ENCODE measurements at places on chromosomes 11 and 22.
A peak's percentile ranks its signal among the peaks of the same experiment; 100 is the strongest.

DNA sequence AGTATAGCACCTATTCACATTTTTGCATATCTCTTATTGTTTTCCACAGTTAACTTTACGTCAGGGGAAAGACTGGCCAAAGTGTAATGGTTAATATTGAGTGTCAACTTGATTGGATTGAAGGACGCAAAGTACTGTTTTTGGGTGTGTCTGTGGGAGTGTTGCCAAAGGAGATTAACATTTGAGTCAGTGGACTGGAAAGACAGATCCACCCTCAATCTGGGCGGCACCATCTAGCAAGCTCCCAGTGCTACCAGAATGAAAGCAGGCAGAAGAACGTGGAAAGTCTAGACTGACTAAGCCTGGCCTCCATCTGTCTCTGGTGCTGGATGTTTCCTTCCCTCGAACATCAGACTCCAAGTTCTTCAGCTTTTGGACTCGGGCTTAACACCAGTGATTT, 1900.7 kb upstream of the RAG2 start:
- DNase-seq = no peak

DNA sequence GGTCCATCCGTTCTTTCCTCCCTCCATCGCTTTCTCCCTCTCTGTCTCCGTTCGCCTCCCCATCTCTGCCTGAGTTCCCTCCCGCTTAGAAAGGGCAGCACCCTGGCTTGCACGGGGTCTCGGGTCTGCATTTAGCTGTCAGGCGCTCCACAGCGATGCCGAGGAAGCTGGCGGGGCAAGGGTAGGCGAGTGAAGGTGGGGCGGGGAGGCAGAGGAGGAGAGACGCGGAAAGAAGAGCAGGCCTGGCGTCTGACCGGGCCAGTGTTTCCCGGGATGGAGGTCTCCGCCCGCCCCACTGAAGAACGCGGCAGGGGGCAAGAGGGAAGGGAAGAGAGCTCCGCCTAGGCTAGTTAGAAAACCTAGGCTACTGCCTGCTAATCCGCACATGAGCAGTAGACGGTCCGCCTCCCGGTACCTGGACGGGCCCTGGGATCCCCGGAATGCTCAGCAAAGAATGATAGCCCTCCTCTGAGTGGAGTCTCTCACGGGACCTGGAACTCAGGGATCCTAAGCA, 3922.5 kb upstream of the OR11H1 start:
- no peak for DNase-seq

- no peak for DNase-seq
Measured at GRCh38 chr11:127993788-127994187, 593.6 kb downstream of the ETS1 start.

DNA sequence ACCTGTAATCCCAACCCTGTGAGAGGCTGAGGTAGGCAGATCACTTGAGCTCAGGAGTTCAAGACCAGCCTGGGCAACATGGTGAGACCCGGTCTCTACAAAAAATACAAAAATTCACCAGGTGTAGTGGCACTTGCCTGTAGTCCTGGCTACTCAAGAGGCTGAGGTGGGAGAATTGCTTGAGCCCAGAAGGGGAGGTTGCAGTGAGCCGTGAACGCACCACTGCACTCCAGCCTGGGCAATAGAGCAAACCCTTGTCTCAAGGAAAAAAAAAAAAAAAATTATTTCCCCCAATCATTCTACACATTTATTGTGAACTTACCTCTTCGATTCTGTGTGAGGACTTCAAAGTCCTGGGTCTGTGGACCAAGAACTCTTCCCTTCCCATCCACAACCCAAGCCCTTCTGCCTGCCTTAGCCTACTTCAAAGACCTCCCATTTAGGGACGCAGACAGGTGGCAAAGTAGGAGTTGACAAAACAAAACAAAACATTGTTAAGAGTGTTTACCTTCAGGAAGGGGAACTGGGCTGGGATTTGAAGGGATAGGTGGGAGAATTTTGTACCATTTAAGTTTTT, 3.8 kb upstream of the WEE1 start:
- no peak for DNase-seq

- DNase-seq = peak; percentile 91
Measured at GRCh38 chr11:102495161-102496042, 35.1 kb downstream of the MMP7 start.

DNA sequence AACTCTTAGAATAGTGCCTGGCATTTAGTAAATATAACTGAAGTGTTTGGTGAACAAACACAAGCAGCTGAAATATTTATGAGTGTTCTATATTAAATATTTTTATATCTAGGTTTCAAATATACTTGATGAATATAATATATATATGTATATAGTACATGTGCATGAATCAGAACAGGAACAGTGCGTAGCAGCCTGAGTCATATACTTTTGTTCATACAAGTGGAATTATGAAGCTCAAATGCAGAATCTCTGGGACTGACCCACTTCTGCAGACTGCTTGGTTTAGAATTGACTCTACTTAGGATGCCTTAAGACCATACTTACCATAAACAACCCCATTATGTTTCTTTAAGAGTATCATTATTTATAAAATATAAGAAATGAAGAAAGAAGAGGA, 997.8 kb upstream of the RAG2 start:
- DNase-seq = no peak

GRCh38 chr11:61080986-61081590, 21.2 kb upstream of the CD5 start:
- DNase-seq = no peak

- no peak for DNase-seq
Measured at GRCh38 chr11:79147011-79147410, 293.8 kb downstream of the TENM4 start.

- no peak for DNase-seq
Measured at GRCh38 chr11:102985850-102986249, 30.3 kb upstream of the MMP13 start.

GRCh38 chr11:27179334-27179733, 138.7 kb downstream of the BBOX1 start:
- no peak for DNase-seq

DNA sequence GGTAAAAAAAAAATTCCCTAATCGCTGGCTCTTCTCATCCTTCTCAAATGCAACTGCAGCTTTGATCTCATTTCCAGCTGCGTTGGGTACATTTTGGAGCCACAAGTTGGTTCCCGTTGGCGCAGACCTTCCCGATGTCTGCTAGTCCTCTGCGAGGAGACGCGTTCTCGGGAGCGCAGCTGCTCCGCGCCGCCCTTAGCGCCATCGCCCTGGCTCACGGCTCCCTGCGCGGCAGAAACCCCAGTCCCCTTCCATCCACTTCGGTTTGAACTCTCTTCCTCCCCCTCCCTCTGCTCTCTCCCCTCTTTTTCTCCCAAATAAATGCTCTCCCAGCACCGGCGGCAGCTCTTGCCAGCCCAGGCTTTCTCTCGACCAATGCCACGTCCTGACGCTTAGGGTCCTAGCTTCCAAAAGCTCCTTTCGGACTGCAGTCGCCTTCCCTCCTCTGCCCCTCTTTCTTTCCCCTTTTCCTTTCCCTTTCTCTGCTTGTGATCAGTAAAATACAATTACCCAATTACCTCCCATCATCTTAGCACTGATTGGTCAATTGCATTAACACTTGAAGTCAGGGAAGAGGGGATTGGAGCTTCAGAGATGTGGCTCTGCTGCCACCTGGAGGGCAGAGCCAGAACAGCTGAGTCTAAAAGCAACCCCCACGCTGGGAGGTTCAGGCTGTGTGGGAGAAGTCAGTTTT, 1165.7 kb downstream of the LRRC4C start:
- peak; percentile 96 for DNase-seq

- no peak for DNase-seq
Measured at GRCh38 chr11:111743700-111744099, 22.5 kb downstream of the PPP2R1B start.

DNA sequence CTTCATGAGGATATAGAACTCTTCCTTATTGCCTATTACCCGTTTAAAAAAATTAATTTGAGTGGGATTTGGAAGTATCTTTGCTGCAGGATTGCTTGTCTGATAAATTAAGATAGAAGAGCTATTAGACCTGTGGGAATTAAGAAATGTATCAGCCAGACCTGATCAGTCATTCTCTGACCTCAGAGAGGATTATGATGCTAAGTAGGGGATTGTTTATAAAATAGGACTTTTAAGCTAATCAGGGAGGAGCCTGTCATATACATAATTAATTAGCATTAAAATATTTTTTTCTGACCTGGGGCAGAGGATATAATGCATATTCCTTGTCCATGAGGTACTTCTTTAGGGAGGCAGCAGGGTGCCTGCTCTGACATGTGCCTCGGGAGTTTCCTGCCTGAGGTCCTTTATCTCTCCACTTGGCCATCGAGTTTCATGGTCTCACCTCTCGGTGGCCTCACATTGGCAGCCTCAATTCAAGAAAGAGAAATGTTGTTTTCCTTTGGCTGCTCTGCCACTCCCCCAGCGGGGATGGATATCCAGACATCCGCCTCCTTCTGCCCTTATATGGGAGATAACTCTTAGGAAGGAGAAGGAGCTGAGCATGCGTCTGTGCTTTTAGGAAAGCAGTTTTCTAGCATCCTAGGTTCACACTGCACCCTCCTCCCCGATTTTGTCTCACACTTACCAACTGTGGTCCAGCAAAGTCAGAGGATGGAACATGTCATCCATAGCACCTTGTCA, 41.1 kb downstream of the DIXDC1 start:
- peak; percentile 77 for DNase-seq

DNA sequence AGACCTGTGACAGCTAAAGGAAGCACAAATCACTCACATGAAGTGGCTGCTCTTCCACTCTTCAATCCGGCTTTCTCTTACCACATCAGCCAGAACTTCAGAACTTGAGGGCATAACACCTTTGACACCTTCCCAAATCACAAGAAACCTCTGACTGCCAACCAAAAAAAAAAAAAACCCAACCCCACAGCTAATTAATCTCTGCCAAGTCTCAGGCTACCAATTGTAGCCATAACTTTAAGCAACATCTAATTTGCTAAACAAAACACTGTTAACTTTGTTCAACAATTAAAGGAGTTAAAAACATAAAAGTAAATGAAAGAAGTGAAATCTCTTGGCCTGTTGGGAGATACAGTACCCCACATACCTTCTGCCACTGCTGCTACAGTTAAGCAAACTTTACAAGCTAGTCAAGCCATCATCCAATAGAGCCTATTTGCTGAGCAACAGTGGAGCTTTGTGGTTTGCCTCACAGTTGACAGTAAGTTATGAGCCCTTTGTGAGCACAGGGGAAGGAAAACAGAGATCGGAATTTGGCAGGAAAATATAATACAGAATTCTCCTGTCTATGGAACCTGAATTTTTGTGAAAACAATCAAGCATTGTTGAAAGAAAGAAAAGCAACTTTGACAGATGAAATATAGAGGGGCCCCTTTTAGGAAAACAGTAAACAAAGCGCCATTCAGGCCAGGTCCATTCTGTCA, at the start of gene SOX6:
TSS of gene SOX6 (minus strand) at position 490 of the 704 bp plus-strand sequence. CDS start 15,298 bp downstream, outside the sequence.
- DNase-seq = peak; percentile 18

GRCh38 chr11:35088226-35088625, 50.7 kb upstream of the CD44 start:
- DNase-seq = no peak

DNA sequence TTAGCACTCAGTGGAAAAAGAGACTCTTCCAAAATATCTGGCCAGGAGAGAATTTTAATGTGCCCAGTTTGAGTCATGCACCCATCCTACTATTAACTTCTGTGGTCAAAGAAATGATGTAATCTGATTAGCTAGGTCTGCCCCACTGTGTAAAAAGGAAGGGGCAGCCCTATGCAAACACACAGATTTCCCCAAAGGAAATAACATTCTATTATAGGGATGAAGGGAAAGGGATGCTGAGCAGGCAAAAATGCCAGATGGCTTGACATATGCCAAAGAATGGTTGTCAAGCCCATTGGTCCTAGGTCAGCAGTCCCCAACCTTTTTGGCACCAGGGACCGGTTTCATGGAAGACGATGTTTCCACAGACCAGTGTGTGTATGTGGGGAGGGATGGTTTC, 43.3 kb upstream of the PAK1 start:
- DNase-seq = peak; percentile 30

GRCh38 chr22:29623553-29624169, 20.2 kb downstream of the NF2 start:
- no peak for DNase-seq

- peak; percentile 77 for DNase-seq
Measured at GRCh38 chr22:24466716-24467328, 28.3 kb upstream of the UPB1 start.

GRCh38 chr22:26443901-26444690, 15.0 kb downstream of the ASPHD2 start:
- no peak for DNase-seq

- DNase-seq = no peak
Measured at GRCh38 chr11:692824-693414, 2.1 kb downstream of the DEAF1 start.

DNA sequence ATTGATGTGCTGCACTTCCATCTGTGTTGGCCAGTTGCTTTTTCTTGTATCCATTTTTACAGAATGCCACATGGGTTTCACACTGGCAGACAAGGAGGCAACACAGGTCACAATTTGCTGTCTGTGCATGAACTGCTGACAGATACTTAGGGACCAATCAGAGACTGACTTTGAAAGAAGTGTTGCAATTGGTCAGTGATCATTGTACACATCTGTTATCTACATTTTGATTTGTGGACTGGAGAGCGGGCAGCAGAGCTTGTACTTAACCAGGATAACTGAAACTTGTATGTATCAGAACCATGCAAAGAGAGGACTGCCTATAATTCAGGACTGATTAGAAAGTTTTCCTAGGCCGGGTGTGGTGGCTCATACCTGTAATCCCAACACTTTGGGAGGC, 21.8 kb downstream of the PRR5 start:
- peak; percentile 46 for DNase-seq

GRCh38 chr22:40637183-40638150, 948 bp upstream of the MRTFA start:
- no peak for DNase-seq

GRCh38 chr11:73387594-73388264, 11.5 kb downstream of the RELT start:
- DNase-seq = no peak

GRCh38 chr22:47089796-47090460, 327.5 kb downstream of the TBC1D22A start:
- no peak for DNase-seq

DNA sequence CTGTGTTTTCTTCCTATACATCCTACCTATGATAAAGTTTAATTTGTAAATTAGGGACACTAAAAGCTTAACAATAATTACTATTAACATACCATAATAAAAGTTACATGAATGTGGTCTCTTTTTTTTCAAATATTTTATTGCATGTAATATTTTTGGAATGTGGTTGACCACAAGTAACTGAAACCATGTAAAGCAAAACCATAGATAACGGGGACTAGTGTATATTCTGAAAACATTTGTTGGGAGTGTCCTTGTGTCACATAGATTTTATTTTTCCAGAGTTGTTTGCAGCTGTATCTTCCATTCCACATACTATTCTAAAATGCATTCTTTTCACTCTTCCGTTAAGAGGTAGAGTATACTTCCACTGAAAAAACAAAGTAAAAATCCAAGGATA, 200.4 kb downstream of the KIF18A start:
- DNase-seq = peak; percentile 39

DNA sequence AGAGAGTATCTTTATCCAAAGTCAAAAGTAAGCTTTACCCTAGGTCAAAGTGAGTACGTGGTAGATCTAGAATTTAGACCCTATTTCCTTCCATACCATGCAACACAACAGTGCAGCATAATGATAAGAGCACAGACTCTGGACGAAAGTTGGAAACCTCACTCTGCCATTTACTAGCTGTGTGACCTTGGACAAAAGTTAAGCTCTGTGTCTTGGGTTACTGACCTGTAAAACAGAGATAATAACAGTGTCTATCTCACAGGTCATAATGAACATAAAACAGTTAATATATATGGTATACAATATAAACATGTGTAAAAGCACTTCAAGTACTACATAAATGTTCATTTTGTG, 13.6 kb upstream of the CHRNA10 start:
- DNase-seq = no peak

GRCh38 chr11:1652026-1652425, 22.5 kb downstream of the KRTAP5-5 start:
- DNase-seq = no peak

Data from fibroblast of lung (primary cell).